ENCODE measurements at places on chromosomes 6 and 20.

DNA sequence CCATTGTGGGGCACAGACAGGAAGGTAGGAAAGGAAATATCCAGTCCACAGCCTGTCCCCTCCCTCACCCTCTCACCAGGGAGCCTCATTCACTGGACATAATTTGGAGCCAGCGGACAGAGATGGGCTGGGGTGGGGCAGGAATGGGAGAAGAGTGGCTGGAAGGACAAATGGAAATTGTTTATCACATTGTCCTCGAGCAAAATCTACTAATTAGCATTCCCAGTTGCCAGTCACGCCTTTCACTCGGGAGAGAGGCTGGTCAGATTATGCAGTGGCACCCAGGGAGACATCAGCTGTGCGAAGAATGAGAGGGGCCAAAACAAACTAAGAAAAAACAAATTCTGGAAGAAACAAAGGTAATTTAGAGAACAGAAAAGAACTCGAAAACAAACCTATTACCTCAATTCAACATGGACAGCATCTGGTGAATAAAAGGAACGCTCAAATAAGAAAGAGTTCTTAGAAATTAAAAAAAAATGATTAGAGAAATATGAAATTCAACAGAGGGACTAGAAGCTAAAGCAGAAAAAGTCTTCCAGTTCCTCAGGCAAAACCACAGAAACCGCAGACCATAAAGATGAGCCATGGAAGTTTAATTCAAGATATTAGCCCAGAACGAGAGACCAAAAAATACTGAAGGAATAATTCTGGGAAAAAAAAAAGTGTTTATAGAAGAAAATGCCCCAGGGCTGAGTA lies 108.5 kb upstream of the RALGAPA2 start:
- no peak for DNase-seq

GRCh38 chr6:46102123-46102522 lies 27.7 kb upstream of the ENPP4 start:
- DNase-seq = no peak

DNA sequence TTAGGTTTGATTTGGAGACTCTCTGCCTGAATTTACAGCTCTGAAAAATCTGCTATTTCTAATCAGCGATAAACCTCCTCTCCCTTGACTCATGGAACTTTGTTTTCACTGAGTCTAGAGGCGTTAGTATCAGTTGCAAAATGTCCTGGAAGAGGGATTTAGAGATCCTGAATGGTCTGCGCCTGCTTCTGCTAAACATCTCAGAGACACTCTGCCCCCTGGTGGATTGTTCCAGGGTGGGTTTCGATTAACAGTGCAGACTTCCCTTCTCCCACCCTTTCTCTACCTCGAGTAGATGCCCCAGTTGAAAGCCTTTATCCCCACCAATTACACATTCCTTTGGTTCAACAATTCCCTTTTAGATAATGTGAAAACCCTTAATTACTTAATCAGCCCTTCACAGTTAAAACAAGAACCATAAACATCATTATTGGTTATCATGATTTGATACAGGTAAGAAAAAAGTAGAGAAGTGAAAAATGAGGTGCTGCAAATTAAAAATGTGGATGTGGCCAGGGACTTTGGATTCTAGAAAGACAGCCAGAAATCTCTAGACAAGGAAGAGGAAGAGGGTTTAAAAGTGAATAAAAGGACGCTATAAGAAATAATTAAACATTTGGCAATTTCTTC lies 5.5 kb downstream of the HTR1B start:
- peak; percentile 64 for DNase-seq

DNA sequence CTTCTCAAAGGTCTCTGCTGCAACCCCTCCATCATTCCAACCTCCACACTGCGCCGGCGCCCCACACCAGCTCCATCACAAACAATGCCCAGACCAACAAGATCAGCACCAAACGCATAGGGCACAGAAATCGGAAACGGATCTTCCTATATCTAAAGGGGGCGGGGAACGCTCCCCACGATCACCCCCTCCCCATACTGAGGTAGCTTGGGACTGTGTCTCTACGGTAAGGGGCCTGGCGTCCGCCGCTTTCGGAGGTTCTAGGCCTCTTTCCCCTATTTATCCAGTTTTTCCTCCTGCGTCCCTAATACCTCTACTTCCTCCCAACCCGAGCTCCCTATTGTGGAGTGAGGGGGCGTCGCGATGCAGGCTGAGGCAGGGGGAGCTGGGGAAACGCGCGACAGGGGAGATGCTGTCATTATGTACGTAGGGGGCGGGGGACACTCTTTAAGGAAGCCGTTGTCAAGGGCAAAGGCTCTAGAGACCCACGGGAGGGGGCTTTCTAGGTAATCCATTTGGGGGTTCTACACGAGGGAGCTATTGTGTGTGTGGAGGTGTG lies 909 bp downstream of the DNAAF9 start:
- DNase-seq = no peak

GRCh38 chr6:125974214-125974866 lies 12.0 kb upstream of the TRMT11 start:
- peak; percentile 84 for DNase-seq

DNA sequence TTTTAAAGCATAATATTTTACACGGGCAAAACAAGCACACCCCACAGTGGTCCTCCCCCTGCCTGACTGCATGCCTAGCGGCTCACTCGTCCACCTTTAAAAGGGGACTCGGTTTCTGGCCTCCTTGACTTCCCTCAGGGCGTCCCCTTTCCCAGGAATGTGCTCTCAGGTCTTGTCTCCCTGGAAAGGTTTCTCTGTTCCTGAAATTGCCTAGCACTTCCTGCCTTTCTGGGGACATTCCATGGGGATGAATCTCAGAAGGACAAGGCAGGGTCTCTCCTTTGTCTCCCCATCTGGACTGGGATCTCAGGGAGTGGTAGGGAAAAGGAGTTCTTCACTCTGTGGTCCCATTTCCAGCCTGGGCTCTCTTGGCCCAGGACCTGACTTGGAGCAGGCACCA lies 4.9 kb downstream of the TCF15 start:
- no peak for DNase-seq

- no peak for DNase-seq
Observed at GRCh38 chr6:73325656-73326055, 28.4 kb downstream of the DPPA5 start.

GRCh38 chr6:27267857-27268434 lies 20.4 kb downstream of the PRSS16 start:
- no peak for DNase-seq

GRCh38 chr20:45595235-45595634 lies 16.2 kb upstream of the WFDC8 start:
- DNase-seq = no peak

DNA sequence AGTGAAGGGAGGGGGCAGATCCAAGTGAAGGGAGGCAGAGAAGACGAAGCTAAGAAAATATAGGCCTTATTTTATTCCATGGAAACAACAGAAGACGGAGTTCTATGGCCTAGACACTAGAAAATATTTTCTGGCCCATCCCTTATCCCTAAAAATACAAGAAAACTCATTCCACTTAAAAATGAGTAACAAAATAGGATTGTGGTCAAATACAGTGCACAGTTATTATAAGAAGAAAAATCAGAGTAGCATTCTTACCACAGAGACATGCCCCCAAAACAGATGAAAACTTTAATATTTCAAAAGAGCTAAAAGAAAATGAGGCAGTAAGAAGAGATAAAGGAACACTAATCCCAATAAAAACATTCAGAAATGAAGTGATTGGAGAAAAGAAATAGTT lies 202.9 kb downstream of the GMPR start:
- DNase-seq = no peak

- no peak for DNase-seq
Observed at GRCh38 chr20:63022501-63022900, 15.7 kb upstream of the BHLHE23 start.

DNA sequence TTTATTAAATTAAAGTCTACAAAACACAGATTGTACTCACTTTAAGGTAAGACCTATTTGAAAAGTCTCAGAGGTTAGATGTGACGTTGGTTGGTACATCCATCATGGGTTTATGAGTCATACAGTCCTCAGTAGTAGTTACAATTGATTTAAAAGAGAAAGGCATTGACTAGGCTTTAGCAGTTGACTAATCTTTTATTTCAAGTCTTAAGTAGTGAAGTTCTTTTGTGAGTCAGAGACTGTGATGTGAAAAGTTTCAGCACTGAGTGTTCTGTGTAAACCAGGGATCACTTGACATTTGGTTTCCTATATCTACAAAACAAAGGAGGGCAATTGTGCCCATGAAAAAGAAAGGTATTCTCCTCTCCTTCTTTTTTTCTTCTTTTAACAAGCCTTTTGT lies 221.3 kb downstream of the GRIK2 start:
- no peak for DNase-seq

- no peak for DNase-seq
Observed at GRCh38 chr6:149217466-149217888, 100.0 kb upstream of the TAB2 start.

- no peak for DNase-seq
Observed at GRCh38 chr6:168372889-168373288, 53.3 kb upstream of the DACT2 start.

DNA sequence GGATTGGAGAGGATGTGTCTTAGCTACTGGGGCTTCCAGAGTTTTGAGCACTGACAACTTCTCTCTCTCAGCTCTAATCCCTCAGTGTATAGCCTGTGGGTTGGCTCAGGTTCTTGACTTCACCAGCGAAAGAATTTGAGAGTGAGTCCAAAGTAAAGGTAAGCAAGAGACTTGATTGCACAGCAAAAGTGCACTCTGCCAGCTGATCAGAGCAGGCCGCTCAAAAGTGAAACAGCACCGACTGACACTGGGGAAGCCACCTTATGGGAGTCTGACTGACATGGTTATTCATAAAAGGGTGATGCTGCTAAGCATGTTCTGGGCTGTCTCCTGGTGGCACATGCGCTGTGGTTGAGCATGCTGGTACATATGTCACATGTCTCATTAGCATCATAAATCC lies 389.5 kb downstream of the CBLN4 start:
- DNase-seq = no peak

DNA sequence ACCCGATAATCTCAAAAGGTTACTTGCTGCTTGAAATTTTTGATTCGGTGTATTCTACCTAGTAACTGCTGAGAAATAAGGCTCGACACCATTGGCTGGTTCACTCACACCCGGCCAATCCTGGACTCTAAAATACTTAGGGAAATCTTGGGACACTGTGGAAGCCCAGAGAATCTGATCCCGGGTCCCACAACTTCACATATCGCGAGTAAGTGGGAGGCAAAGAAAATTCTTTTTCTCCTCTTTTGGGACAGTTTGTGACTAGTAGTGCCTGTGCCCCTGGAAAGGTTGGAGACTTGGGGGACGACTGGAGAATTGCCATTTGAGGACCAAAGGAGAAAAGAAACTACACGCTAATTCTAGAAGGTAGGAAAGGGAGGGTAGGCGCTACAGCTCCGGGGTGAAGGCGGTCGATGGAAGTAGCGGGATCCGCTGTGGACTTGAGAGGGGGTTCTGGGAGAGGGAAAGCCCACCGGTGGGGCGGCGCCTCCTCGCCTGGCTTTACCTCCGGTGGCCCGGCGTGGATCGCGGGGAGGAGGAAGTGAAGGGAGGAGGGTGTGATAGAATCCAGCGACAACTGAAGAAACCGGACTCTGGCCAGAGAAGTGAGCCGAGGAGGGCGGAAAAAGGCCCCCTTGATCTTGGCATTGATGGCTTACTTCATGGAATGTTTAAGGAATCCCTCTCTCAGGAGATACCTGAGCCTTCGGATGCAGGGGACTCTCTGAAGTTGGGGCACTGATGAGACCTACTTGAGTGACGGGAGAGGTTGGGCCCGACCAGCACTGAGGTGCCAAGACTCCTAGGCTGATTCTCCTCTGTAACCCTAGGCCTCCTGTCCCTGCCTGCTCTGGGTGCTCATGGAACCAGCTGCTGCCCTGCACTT lies 18.8 kb upstream of the BTN3A3 start:
- peak; percentile 81 for DNase-seq

DNA sequence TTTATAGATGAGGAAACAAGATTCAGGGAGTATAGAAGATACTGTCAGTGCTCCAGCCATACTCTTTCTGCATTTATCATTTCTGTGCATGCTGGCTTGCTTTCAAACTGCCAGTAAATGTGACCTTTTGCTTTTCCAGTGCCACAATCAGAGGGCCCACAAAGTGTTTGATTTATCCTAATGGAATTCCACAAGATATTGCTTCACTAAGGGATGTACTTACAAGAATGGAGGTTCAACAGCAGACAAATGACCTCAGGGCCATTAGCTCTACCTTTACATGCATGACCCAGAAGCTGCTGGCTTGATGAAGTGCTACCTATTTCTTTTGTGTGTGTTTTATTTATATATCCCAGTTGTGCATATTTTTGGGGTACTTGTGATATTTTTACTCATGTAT lies 171.5 kb upstream of the GRIK2 start:
- DNase-seq = no peak

DNA sequence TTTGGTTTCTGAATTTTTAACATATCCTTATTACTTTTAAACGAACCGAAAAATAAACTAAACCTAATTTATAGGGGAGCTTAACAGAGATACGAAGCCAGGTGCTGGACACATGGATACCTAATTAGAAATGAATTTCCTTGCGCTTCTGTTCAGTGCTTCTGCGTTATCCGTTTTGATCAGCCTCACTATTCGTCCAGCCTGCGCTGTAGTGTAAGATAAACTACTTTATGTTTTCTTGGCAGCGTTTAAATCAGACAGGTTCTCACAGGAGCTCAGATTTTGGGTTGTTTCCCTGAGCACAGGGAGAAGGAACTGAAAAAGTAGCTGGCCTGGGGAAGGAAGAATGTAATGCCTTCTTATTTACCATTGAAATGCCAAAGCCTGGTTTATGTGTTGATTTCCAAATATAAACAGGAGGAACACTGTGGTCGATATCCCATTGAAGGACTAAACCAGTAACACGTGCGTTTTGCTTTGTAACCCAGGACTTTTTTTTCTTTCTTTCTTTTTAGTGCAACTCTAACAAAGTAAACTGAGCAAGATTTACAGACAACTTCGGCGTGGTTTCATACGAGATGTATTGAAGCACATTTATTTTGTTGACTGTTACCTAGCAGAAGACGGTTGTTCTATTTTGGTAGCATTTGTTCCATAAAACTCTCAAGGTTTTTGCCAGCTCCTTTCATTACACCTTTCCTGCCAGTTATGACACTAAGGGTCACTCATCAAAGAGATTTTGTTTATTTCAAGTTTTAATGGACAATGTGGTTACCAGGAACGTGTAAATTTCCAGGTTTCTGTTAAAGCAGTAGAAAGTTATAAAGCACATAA lies 214.8 kb upstream of the HEY2 start:
- DNase-seq = no peak

- DNase-seq = no peak
Observed at GRCh38 chr6:147867433-147868226, 359.1 kb downstream of the SAMD5 start.

GRCh38 chr20:57908704-57909630 lies 199.2 kb upstream of the PMEPA1 start:
- no peak for DNase-seq

- no peak for DNase-seq
Observed at GRCh38 chr20:3109350-3110302, 25.1 kb upstream of the AVP start.

GRCh38 chr6:70180901-70181599 lies 121.8 kb downstream of the COL9A1 start:
- DNase-seq = no peak

GRCh38 chr20:20369250-20370093 lies 1.6 kb downstream of the INSM1 start:
- no peak for DNase-seq

- DNase-seq = no peak
Observed at GRCh38 chr20:37521061-37521771, at the start of gene NNAT. NNAT (plus strand) TSS chr20:37521250; CDS start chr20:37521332, 82 bp downstream.

- DNase-seq = no peak
Observed at GRCh38 chr6:162116902-162117525, 610.6 kb downstream of the PRKN start.

- no peak for DNase-seq
Observed at GRCh38 chr20:37242503-37242902, 19.1 kb downstream of the GHRH start.

- no peak for DNase-seq
Observed at GRCh38 chr6:139392794-139393193, 18.3 kb upstream of the CITED2 start.
